ENCODE measurements at places on chromosomes 16 and 17. TPM values are rescaled to one million over a fixed set of nuclear protein-coding genes. Genes with fewer than 3 reads are reported as not detected.

Gene INCA1
- total RNA-seq = 0.29 TPM

Gene NPTX1
- 18.9 TPM for total RNA-seq

Gene MGAT5B
- total RNA-seq = not detected

DNA sequence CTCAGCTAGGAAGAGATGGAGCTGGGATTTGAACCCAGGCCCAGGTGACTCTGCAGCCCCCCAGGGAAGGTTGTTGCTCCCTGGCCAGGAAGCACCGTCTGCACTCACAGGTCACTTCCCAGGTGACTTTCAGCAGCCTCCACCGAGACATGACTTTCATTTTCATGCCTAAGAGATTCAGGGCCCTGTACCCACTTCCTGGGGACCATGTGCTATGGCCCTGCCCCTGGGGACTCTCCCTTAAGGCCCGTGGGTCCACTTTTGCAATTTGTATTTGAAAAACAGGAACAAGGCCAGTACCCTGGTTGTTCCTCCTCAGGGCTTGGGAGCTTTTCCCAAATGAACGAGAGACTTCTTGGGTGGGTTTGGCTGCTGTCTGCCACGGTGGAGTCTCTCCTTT lies 191.0 kb downstream of the IRF8 start:
- DNase-seq = peak; percentile 27

DNA sequence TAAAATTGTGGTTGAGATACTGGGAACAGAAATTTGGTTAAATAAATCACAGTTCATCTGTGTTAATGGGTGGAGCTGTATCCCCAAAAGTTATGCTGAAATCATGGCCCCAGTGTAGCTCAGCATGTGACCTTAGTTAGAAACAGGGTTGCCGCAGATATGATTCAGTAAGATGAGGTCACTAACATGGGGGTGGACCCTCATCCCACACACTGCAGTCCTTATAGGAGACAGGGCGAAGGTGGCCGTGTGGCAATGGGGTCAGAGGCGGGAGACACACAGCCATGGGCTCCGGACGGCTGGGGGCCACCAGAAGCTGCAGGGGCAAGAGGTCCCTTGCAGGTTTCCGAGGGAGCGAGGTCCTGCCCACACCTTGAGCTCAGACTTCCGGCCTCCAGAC lies 10.7 kb downstream of the GALNS start:
- DNase-seq = no peak

DNA sequence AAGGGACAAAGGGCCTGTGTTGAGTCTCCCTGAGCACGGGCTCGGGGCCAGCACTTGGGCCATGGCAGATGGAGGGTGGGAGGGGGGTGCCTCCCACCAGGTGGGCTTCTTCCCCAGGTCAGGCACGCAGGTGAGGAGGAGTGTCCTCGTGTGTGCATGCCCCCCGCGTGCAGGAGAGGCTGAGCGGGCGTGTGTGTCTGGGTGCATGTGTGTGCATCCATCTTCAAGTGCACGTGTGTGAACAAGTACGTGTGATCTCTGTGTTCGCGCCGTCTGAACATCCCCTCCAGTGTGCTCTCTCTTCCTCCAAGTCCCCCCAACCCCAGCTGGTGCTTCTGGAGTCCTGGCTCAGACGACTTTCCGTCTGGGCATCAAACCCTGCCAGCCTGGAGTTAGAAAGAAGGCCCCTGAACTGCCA lies 2.7 kb upstream of the ZG16B start:
- DNase-seq = no peak

DNA sequence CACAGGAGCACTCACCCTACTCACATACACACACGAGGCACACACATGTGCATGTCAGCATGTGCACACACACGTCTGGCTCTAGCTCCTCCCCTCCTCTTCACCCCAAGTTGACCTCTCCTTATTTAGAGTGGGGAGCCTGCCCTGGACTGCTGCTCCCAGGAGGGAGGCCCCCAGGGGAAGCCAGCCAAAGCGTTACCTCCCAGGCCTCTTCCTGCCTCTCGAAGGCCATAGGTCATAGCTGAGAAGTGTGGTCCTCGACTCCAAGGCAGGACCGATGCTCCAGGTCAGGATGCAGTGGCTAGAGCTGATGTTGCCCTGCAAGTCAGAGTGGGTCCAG lies 18.8 kb downstream of the POLR3K start:
- DNase-seq = no peak

DNA sequence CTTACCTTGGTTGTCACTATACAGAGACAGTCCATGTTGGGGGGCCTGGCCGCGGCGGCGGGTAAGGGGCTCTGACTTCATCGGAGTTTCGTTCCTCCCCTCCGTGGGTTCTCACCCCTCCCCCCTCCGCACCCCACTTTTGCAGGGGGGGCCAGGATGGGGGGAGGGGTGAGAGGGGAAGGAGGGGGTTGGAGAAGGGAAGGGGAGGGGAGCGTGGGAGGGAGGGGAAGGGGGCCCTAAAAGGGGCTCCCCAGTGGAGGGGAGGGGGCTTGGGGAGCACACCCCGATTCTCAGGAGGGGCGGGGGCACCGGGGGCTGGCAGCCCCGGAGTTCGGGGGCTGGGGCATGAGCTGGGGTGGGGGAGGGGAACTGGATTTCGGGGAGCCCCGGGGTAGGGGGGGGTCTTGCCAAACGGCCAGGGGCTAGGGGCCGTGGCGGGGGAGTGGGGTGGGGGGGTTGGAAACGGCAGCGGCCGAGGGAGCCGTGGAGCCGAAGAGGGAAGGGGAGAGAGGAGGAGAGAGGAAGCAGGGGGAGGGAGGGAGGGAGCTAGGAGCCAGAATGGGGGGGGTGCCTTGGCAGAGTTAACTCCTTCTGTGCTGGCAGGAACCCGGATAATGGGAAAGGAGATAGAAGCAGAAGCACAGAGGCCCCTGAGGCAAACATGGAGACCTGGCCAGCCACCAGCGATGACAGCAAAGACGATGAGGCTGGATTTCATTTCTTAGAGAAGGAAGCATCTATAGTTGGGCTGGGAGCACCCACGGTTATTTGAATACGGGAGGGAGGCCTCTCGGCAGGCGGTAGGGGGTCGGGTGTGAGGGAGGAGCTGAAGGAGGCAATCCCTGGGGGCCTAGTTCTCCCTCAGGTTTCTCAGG lies 2.3 kb downstream of the DLG4 start:
- DNase-seq = no peak

DNA sequence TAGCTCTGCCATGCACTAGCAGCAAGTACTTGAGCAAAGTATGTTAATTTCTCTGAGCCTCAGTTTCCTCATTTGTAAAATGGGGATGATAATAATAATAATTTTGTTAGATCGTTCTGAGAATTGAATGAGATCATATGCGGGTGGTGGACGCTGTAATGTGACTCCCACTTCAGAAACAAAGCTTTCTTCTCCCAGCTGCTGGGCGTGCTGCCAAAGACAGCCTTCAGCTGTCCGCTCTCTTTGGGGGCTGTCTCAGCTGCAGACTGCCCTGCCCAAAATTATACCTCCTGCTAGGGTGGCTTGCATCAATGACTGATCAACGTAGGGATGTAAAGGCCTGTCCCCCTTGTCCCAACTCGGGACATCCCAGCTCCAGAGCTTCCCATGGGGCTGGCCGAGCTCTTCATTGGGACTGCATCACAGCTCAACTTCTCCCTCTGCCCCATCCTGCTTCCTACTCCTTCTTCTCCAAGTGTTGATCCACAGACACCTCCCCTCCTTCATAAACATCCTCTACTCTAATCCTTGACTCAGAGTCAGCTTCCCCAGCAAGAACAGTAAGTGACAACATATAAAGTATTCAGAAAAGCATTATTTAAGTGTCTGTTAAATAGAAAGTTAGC lies 30.7 kb upstream of the CDH5 start:
- no peak for DNase-seq

DNA sequence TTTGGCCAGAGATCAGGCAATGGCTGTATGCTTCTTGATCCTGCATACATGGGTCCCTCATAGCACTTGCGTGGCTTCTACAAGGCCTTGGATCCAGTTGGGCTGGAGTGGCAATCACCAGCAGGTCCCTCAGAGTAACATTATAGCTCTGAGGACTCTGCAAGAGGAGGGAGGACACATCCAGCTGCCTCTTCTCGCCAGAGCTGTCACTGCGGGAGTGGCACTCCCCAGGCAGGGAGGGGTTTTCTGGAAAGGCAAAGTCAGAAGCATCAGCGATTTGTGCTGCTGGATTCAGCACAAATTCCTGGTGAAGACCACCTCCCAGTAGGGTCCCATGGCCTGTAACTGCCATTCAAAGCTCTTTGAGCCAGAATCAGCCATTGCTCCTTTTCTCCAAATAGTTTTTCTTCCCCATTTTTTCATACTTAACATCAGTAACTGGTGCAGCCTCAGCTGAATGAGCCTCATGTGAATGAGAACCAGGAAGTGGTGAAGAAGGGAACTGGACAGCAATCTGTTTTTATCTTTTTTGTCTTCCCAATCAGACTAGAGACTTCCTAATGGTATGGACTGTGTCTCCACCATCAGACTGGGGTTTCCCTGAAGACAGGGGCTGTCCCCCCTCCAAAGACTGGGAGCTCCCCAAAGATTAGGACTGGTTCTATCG lies 40.6 kb upstream of the HOXB13 start:
- no peak for DNase-seq

Data from activated CD8-positive, alpha-beta T cell treated with anti-CD3 and anti-CD28 coated beads, Interleukin-2, amount 10 ng/mL, durations not matched to agents 7 days and 5 days (primary cell).